Gastrocnemius medialis (tissue), 4 donors: ENCODE measurements at places on chromosomes 2 and 18.

DNA sequence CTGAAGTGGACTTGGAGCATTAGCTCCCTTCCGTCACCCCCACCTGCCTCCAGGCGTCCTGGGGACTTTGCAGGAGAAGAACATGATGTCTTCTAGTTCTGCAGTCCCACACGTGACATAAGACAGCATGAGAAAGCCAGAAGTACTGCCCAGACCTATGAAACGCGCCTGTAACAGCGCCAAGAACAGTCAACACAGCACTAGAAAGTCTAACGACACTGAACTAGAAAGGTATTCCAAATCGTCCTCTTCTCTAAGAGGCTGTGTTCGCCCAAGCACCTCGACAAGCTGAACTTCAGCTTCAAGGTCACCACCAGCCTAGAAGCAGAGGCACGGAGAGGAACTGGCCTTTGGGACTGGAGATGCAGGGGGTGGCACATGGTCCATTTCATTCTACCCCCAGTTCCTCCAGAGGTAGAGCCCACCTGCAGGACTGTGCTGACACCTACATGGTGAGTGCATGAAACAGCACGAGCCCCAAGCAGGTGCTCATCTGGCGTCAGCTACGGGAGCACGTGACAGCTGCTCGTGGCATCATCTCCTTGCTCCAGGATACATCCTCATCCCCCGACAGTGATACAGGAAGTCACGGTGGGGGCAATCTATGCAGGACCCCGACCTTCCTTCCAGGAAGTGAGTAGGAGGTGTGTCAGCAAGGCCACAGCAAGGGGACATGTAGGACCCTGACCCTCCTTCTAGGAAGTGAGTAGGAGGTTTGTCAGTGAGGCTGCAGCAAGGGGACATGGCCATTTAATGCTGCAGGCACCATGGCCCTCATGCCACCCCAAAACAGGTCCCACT is 3.7 kb downstream of the HDAC4 start:
- peaks cover 55% of the 10 kb centered on the region for H3K4me1 ChIP-seq
- H3K27me3 ChIP-seq, result no peaks in the 10 kb centered on the region
- no peaks in the 10 kb centered on the region for H3K36me3 ChIP-seq
- DNase-seq, result peak; percentile 82
- peak overlapping the region; percentile 55 for H3K27ac ChIP-seq

DNA sequence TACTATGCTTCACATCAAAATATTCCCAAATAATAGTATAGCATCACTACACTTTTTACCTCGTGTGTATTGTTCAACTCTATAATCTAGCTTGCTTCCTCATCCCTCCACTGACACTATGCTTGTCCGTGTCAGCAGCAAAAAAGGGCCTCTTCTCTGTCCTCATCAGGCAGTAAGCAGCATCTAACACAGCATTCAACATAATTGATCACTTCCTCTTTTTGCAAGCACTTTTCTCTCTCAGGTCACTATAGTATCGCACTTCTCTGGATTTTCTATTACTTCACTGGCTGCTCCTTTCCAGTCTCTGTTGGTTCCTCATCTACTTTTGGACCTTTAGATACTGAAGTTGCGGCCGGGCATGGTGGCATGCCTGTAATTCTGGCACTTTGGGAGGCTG is 64.9 kb upstream of the ZSWIM2 start:
- no peak for DNase-seq
- H3K27ac ChIP-seq, result no peak overlapping the region
- H3K4me1 ChIP-seq, result no peaks in the 10 kb centered on the region
- H3K27me3 ChIP-seq, result no peaks in the 10 kb centered on the region
- H3K36me3 ChIP-seq, result no peaks in the 10 kb centered on the region

GRCh38 chr18:9232977-9233376 is 96.4 kb downstream of the ANKRD12 start:
- peaks cover 15% of the 10 kb centered on the region for H3K36me3 ChIP-seq
- DNase-seq, result no peak
- H3K4me3 ChIP-seq, result no peak overlapping the region
- no peak overlapping the region for H3K27ac ChIP-seq
- H3K27me3 ChIP-seq, result no peaks in the 10 kb centered on the region

- H3K36me3 ChIP-seq, result no peaks in the 10 kb centered on the region
- H3K27me3 ChIP-seq, result no peaks in the 10 kb centered on the region
- H3K27ac ChIP-seq, result peak overlapping the region; percentile 52
- DNase-seq, result no peak
These were observed 44.7 kb downstream of the GYPC start for GRCh38 chr2:126700677-126701076.

DNA sequence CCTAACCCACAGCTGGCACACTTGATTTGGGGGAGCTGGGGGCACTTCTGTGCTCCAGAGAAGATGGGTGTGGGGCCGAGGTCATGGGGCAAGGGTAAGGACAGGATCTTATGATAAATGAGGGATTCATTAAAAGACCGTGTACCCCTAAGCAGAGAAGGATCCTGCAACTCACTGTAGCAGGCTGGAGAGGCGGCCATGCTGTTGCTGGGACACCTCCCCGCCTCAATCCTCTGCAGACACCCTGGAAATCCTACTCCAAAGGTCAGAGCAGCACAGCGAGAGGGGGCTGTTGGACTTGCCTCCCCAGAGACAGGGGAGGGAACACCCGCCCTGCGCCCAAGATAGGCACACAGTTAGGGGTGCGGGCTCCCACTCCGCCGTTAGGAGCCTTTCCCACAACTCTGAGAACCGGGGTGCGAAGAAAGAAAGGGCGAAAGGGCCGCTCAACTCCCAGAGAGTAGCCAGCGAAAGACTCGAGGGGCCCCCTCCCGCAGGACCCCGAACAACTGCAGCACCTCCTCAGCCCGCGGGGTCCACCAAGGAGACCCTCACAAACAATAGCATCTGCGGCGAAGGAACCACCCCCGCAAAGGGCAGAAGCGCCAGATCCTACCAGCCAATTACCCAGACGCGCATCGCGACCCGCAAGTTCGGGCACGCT is 1.4 kb downstream of the PARD6G start:
- no peaks in the 10 kb centered on the region for H3K36me3 ChIP-seq
- no peak overlapping the region for H3K27ac ChIP-seq
- peak overlapping the region; percentile 84 for H3K4me3 ChIP-seq
- no peaks in the 10 kb centered on the region for H3K27me3 ChIP-seq

DNA sequence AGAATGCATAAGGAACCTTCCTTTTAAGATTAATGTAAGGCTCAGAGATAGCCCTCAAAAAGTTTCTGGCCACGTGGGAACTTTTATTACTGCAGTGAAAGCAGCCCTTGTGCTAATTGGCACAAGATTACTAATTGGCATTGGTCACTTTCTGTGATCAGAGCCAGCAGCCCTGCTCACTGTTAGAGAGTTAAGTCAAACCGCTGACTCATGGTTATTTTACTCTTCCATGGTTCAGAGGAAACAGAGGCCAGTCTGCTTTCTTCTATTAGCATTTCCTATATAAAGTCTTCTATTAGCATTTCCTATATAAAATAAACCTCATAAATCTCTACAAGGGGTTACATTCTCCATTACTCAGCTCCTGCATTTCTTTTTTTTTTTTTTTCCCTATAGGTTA is 1.5 kb upstream of the SLC35G4 start:
- no peak overlapping the region for H3K4me3 ChIP-seq
- H3K27me3 ChIP-seq, result no peaks in the 10 kb centered on the region
- no peaks in the 10 kb centered on the region for H3K4me1 ChIP-seq
- H3K36me3 ChIP-seq, result no peaks in the 10 kb centered on the region
- DNase-seq, result no peak
- H3K27ac ChIP-seq, result no peak overlapping the region

- no peak for DNase-seq
- H3K27me3 ChIP-seq, result no peaks in the 10 kb centered on the region
- H3K4me3 ChIP-seq, result no peak overlapping the region
These were observed 64.6 kb downstream of the BMP10 start for GRCh38 chr2:68806511-68807109.
